ENCODE measurements at places on chromosomes 2 and 18.
A peak's percentile ranks its signal among the peaks of the same experiment; 100 is the strongest.

DNA sequence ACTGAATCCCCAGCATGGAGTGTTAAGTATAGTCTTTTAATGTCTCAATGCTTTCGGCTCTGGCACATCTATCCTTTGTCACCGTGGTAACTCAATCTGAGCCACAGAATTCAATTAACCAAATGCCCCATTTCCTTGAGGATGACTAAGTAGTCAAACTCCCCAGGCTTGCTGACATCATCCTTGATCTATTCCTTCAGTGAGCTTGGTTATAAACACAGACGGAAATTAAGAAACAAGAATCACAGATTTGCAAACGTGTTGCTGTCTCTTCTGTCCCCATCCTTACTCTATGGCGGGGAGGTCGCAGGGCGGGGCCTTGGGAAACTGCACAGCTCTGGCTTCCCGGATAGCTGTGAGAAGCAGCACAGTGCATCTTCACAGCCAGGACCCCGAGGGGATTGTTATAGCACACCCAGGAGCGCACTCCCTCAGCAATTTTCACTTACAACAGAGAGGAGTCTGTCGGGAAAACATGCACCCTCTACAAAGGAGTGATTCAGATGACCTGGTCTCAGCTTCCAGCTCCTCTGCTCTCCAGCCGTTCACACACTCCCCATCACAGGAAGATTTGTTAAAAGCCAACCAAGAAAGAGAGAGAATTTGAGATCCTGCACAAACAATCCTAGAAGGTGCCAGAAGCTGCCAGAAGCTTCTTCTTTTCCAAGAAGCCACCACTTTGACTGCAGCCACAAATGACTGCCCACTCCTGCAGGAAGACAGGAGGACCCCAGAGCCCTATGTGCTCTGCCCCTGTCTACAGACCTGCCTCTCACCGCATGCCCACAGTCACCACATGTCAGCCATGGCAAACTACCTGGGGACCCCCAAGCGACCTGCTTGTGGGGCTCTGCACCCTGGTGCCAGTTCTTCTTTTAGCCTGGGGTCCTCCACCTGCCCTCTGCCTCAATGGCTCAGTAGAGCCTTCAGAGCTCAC, 44.9 kb upstream of the YWHAQ start:
- DNase-seq, result peak; percentile 25

GRCh38 chr2:220029013-220029412, 401.6 kb downstream of the SLC4A3 start:
- DNase-seq, result no peak

GRCh38 chr2:12155303-12156051, 409.0 kb downstream of the LPIN1 start:
- DNase-seq, result no peak

DNA sequence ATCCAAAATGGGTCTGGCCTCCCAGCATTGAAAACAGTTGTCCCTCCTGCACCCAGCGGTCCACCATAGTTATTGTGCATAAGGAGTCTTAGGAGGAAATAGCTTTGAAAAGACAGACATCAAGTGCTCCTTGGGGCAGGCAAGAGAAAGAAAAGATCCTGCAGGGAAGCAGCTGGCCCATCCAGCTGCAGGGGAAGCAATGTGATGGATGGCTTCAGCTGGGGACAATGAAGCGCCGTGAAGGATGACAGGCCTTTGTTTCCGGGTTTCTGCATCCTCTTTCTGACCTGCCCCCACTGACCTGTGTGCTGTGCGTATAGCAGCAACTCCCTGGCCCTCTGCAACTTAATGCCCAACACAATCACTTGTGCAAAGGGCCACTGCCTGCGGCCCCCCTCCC, 142.9 kb upstream of the NCKAP5 start:
- peak; percentile 19 for DNase-seq

DNA sequence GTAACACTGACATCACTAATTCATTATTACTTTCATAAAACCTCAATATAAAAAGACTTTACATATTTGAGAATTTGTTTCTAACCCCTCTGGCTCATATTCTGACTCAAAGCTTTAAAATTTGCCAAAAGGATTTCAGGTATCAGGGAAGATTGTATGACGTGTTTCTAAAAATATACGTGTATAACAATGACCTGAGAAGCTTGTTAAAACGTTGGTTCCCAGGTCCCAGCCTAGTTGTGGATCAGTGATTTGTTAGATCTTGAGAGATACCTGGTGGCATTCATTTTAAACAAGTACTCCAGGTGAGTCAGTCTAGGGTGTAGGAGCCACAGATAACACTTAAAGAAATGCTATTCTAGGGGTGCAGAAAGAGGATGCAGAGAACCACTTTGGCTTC, 1096.8 kb upstream of the NXPH2 start:
- no peak for DNase-seq

GRCh38 chr2:26455670-26456439, 22.1 kb downstream of the OTOF start:
- DNase-seq, result no peak

DNA sequence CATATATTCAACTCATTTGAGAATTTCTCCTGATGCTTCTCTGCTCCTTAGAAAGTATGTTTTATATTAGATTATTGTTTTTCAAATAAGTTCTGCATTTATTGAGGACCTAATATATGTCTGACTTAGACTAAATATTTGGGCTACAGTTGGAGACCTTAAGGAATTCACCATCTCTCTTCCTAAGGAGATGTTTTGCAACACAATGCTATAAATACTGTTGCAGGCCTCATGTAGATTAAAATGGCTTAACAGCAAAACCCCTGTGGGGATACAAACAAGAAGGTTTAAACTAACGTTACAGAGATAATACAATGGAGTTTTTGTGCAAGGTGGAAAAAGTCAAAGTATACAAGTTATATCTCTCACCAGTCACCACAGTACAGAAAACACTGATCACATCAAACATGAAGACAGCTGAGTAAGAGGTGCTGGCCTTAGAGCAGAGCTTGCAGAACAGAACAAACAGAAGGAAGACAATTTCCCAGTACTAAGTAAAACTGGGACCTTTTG, 20.1 kb upstream of the BMPR2 start:
- no peak for DNase-seq

DNA sequence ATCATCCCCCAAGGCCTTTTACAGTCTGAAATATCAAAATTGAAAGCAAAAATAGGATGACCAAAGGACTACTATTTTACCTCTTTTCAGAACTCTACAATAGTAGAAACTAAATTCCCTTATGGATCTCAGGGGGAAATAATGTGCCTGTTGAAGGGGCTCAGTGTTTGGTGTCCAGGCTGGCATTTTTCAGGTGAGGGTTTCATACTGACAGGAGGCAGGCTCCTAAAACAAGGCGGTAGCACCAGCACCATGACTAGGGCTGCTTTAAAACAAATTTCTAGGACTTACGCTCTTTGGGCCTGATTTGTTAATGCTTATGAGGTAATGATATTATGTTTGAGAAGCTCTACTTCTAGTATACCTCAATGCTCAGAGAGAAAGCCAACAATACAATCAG, 5.2 kb upstream of the BOLA3 start:
- no peak for DNase-seq

DNA sequence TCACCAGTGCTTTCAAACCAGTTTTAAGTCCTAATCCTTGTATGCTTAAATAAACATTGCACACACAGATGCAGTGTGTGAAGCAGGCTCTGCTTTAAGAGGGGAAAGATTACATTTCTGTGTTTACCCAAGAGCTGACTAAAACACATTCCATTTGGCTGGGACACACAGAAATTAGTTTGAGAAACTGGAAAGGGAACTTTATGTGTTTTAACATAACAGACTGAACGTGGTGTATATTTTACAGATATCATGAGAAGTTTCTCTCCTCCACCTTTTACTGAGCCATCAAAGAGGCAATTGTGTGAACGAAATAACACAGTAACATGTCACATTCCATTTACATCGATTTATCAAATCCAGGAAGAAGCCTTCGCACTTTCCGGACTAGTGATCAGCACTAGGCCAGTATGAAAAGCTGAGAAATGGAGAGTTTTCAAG, 121.8 kb downstream of the MAIP1 start:
- no peak for DNase-seq

DNA sequence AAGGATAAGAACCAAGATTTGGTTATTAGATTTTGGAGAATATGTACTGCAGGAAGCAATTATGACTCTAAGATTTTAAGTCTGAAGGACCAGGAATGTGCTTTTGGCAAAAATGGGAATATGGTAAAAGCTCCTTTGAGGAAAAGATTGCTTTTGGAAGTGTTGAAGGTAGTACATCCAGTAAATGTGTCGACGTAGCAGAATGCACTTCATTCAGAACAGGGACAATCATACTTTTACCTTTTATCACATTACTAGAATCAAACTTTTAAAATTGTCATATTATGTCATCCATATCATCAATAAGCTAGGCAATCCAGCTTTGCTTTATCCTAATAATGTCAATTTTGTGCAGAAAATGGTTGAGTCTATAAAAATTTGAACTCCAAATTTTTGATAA, 74.3 kb upstream of the MSTN start:
- DNase-seq, result no peak

DNA sequence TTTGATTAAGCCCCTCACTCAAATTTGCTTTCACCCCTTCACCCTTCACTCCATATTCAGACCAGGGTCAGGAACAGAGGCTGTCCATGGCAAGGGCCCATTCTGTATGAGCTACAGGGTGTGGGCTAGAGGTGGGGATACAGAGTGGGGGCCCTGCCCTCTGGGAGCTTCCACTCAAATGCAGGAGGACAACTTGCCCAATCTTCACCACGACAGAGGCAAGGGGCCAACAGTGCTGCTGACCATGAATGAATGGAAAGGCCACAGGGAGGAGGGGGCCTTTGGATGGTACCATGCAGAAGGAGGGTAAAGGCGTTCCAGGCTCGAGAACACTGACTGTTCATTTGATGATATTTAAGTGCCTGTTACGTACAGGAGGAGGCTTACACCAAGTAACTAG, 22.8 kb downstream of the ADRA2B start:
- no peak for DNase-seq

DNA sequence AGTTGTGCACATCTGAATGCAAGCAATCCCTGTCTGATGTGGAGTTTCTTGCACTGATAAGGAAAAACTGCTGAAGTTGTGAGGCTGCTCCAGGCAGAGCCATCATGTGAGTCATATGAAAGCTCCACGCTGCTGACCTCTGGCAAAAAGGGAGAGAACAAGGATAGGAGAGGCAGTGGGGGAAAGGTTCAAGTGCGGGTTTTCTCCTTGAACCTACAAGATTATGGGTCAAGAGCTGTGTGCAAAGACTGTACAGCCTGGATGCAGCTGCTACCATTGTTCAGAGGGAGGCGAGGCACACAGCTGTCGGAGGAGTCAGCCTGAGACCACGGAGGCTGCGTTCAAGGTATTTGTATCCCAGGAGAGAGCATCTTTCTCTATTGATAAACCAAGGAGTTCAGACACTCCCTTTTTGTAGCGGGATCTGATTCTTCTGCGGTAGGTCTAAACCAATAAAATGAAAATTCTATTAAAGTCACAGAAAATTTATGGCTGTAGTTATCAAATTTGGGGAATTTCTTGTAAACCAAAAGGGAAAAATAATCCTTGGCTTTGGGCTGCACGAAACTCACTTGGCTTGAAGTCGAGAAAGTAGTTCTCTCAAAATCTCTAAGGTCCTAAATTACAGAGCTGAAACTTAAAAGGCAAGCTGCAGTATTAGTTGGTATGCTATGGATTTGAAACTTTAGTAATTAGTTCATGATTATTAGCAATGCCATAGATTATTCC, at the start of gene CDK15:
TSS of gene CDK15 (plus strand) at position 96 of the 729 bp plus-strand sequence. CDS start at position 224, 128 bp downstream.
- no peak for DNase-seq

DNA sequence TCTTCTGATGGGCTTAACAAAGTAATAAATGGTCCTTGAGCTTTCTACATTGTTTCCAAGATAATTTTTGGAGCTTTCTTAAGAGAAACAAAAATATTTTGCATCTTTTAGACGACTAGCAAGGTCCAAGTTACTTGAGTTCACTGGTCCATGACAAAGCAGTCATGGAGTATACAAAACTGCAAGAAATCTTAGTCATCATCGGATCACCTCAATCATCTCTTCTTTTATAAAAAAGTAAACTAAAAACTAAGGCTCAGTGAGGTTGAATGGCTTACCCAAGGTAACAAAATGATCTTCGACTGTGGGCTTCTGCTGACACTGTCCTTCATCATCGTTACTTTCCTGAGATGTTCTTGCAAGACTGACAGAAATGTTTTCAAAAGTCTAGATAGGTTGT, 11.9 kb downstream of the FIGN start:
- no peak for DNase-seq

- DNase-seq, result peak; percentile 89
These were observed 10.1 kb downstream of the CPLX4 start for GRCh38 chr18:59308248-59308937.

- DNase-seq, result no peak
These were observed 8.8 kb upstream of the CABLES1 start for GRCh38 chr18:23126376-23127056.

- no peak for DNase-seq
These were observed 90.0 kb downstream of the ARHGAP15 start for GRCh38 chr2:143219266-143219665.

DNA sequence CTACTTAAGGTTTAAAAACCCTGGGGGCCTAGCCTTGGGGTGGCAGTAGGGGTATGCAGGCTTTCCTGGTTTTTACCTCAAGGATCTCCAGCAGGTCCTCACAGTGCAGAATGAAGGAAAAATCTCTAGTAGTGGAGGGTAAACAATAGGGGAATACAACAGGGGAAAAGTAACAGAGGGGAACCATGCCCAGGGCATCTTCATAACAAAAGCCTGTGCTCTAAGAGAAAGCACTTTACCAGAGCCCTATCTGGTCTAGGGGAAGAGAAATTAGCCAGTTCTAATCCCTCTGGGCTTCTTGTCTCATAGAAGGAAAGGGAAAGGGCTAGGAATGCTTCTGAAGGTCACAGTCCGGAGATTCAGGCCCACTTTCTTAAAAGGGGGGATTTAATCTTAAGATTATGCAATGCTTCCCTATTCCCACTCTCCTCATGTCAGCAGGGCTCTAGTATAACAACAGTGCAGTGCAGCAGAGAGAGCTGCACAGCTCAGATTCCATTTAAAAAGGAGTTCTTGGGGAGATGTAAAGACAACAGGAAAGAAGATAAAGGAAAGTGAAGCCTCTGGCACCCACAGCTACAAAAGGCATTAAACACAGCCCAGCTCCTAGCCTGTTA, 149.0 kb upstream of the CYP1B1 start:
- peak; percentile 33 for DNase-seq

GRCh38 chr2:159799833-159800232, 1.8 kb upstream of the CD302 start:
- no peak for DNase-seq

DNA sequence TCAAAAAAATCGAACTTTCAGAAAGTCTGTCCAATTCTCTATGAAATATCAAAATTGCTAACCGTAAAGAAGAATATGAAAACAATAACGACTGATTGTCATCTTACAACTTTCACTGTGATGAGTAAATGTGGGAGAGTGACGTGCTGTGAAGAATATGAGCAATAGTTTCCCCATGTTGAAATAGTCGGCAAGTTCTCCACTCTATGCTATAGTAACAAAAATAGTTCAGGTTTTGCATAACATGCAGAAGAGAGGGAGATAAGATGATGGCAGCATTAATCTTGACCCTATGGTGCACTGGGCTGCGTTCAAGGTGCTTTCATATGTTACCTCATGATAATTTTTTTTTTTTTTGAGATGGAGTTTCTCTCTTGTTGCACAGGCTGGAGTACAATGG, 196.8 kb upstream of the CYRIA start:
- no peak for DNase-seq

Data from iPS-NIHi11 (cell line).